ENCODE measurements at places on chromosomes 11 and 22.

GRCh38 chr11:129657866-129658525, 157.7 kb upstream of the TMEM45B start:
- DNase-seq, result no peak

DNA sequence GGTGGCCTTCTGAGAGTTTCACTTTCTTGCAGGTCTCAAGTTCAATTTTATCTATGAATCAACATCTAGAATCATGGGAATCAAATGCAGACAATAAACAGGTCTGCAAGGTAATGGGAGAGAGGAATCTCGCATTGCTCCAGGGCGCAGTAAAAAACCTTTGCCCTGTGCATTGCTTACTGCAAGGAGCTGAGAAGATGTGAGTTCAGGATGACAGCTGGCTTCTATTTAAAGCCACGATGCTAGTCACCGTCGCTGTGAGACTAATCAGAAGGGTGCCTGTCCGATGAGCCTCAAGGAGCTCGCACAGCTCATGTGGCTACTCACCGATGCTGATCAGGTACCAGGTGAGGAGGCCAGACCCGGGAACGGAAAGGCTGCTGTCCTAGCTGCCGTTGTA, 30.2 kb upstream of the APOA1 start:
- DNase-seq, result no peak

- no peak for DNase-seq
Observed at GRCh38 chr11:102666331-102666957, 39.1 kb downstream of the MMP27 start.

DNA sequence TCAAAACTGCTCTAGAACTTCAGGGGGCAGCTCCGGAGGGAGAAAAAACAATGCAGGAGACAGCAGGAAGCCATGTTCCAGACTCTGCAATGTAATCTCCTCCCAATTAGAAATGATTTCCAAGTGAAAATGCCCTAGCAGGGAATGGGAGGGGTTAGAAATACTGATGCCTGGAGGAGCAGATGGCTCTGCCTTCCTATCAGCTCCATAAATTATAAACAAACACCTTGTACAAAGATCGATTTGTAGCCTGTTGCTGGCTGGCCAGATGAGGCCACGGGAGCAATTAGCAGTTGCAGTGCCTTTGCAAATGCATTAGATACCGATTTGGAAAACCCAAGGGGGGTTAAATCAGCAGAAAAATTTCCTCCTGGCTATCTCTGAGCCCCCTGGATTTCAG, 46.6 kb upstream of the CHRM4 start:
- DNase-seq, result no peak

- DNase-seq, result no peak
Observed at GRCh38 chr11:56545531-56545930, 2.5 kb upstream of the OR5M11 start.

DNA sequence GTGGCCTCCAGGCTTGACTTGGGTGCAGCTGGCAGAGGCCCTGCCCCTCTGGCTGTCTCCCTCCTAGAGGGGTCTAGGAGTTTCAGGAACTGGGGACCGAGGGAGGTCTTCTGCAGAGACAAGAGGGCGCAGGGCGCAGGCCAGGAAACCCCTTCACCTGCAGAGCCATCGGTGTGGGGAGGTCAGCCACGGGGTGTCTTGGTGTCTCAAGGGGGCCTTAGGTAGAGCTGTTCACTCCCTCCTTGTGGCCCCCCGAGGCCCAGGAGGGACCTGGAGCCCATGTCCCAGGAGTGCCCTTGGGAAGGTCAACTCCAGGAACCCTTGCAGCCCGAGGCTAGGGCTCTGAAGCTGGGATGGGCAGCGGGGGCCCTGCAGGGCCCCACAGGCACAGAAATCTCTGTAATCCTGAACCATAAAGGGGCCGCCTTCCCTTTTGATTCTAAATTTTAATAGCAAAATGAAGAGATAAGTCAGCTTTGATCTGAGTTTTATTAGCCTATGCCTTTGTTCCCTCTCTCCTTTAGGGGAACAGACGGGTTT, 31.4 kb upstream of the TH start:
- DNase-seq, result no peak

DNA sequence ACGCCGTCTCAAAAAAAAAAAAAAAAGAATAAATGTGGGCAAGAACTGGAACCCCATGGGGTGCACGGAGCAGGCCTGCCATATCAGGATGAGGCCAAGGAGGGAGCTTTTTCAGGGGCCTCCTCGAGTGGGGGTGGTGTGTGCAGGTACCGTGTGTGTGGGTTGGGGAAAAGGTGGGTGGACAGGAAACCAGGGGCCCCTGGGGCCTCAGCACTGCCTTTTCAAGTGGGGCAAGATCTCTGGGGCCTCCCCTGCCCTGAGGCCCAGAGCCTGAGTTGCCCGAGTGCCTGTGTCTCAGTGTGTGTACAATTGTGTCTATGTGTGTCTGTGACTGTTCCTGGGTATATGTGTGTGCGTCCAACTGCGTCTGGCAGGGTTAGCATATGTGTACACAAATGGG, 23.8 kb downstream of the TEF start:
- no peak for DNase-seq

DNA sequence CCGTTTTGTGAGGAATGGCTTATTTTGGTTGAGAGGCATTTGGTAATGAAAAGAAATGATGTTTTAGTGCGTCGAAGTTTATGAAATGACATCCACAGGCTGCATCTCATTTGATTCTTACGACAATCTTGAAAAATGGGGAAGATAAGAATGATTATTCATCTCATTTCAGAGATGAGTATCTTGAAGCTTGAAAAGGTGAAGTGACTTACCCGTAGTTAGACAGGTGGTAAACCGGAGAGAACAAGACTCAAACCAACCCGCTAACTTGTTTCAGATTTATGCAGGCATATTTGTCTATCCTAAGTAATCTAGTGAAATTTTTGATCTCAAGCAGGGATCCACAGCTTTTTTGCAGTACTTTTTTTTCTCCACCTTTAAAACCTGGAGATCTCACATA, 9.1 kb upstream of the SORL1-AS1 start:
- no peak for DNase-seq
